Endothelial cell of umbilical vein (primary cell): ENCODE measurements at places on chromosomes 1 and 21. TPM values are rescaled to one million over a fixed set of nuclear protein-coding genes. Genes with fewer than 3 reads are reported as not detected.

Gene CYYR1
- total RNA-seq = 23.8 and 25.7 TPM in 2 replicates

Gene CD55
- total RNA-seq = 179 and 223 TPM in 2 replicates

Gene PWP2
- total RNA-seq = 7.2 and 31.8 TPM in 2 replicates

Gene TRIM67
- total RNA-seq = not detected in 2 replicates

Gene OLFML3
- total RNA-seq = 1.7 and 3.4 TPM in 2 replicates

Gene PADI1
- not detected in 2 replicates for total RNA-seq

Gene OR2G6
- total RNA-seq = not detected in 2 replicates

Gene GJB4
- total RNA-seq = not detected in 2 replicates

Gene WNT3A
- total RNA-seq = not detected in 2 replicates

Gene FAM89A
- total RNA-seq = 13.6 and 24.0 TPM in 2 replicates

Gene MYOG
- total RNA-seq = not detected in 2 replicates

Gene AKT3
- total RNA-seq = 97.1 and 98.2 TPM in 2 replicates

Gene B3GALT5
- total RNA-seq = not detected in 2 replicates
